ENCODE measurements at places on chromosomes 6 and 20.

- DNase-seq, result no peak
Measured at GRCh38 chr20:57773059-57773815, 63.4 kb upstream of the PMEPA1 start.

GRCh38 chr6:7201732-7202541 lies 94.2 kb downstream of the RREB1 start:
- no peak for DNase-seq

DNA sequence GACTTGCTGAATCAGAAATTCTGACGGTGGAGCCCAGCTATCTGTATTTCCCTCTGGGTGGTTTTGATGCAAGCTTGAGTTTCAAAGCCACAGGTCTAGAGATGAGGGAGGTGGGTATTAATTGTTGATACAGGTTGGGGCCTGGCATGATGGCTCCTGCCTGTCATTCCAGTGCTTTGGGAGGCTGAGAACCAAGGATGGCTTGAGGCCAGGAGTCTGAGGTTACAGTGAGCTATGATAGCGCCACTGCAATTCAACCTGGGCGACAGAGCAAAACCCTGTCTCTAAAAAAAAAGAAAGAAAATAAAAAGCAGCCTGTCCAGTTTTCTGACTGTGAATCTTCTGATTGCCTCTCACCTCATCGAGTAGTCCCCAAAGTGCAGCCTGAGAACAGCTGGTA lies 184.8 kb upstream of the SASH1 start:
- no peak for DNase-seq

DNA sequence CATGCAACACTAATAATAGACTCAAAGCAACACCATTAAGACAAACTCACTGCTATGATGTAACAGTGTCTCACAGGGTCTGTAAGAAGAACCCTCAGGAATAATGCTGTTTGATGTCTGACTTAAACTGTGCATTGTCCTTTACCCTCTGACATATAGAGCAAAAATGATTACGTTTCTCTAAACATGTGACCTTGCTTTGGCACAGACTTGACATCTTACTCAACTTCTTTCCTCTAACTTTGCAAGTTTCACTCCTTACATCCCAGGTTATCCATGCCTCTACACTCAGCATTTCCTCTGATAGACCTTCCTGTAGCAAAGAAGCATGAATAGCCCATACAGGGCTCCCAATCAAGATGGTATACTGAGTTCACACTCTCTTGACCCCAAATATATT lies 252.7 kb downstream of the UST start:
- DNase-seq, result no peak

DNA sequence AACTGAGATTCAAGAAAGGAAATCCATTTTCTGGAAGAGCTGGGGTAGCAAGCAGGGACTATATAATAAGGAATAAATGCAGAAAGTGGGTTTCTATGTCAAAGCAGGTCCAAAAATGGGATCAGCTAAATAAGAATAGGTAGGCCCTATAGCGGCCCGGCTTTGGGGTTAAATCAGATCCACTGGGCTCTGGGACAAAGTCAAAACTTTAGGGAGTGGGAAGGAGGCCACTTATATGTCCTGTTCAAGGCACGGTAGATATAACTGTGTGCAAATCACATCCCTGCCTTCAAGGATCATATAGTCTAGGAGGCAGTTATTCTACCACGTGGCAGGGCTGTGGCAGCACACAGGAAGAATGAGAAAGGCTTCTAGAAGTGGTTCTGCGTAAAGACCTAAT lies 191.4 kb upstream of the CDYL start:
- no peak for DNase-seq

GRCh38 chr6:4401408-4402368 lies 266.3 kb upstream of the ECI2 start:
- DNase-seq, result no peak

DNA sequence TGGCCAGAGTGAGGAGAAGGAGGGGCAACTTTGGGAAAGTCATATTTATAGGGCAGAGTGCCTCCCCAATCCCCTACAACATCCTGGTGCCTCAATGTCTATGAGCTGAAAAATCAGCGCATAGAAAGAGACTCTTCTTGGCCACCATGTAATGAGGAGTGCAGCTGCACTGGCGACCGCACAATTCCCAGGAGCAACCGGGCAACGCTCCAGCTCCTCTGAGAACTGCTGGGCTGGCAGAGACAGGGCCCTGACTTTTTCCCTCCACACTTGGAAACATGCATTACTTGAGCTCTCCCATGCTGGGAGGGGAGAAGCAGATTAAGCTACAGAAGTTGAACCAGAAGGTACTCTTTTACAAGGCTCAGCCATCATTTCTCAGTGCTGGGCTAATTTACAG lies 31.4 kb upstream of the MARCKS start:
- no peak for DNase-seq

- no peak for DNase-seq
Measured at GRCh38 chr20:61311656-61312387, 59.8 kb downstream of the CDH4 start.

DNA sequence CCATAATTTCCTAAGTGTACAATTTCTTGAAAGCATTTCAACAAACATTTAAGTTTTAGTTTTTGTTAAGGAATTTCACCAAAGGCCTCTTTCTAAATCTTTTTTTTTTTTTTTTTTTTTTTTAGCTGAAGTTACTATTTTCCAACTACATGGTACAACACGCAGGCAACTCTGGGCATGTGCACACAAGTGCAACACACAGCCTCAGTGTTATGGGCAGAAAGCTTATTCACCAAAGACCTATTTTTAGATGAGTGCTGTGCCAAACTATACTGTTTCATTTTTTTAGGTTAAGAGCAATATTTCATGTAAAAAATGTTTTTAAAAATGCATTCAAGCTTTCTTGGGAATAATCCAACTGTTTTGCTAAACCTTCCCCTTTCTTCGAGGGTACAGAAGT lies 42.0 kb upstream of the MAP3K4 start:
- DNase-seq, result no peak

DNA sequence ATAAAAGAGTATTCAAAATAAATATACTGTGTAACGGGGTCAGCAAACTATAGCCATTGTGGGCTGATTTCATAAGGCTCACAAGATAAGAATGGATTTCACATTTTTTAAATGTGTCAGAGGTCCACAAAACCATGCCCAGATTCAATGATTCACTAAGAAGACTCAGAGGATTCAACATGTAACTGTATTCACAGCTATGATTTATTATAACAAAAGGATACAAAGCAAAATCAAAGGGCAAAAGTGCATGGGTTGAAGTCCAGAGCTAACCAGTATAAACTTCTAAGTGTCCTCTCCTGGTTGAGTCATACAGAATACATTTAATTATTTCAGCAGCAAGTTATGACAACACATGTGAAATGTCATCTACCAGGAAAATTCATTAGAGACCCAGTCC lies 49.2 kb downstream of the TBC1D32 start:
- no peak for DNase-seq

DNA sequence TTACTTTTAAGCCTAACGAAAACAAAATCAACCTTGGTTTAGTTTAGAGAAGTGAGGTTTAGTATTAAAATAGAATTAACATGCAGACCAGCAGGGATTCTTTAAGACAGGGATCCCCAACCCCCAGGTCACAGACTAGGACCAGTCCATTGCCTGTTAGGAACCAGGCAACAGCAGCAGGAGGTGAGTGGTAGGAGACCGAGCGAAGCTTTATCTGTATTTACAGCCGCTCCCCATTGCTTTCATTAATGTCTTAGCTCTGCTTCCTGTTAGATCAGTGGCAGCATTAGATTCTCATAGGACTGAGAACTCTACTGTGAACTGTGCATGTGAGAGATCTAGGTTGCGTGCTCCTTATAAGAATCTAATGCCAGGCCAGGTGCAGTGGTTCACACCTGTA lies 225.9 kb downstream of the NKAIN2 start:
- DNase-seq, result no peak

GRCh38 chr20:49859807-49860206 lies 47.2 kb downstream of the SLC9A8 start:
- DNase-seq, result no peak

DNA sequence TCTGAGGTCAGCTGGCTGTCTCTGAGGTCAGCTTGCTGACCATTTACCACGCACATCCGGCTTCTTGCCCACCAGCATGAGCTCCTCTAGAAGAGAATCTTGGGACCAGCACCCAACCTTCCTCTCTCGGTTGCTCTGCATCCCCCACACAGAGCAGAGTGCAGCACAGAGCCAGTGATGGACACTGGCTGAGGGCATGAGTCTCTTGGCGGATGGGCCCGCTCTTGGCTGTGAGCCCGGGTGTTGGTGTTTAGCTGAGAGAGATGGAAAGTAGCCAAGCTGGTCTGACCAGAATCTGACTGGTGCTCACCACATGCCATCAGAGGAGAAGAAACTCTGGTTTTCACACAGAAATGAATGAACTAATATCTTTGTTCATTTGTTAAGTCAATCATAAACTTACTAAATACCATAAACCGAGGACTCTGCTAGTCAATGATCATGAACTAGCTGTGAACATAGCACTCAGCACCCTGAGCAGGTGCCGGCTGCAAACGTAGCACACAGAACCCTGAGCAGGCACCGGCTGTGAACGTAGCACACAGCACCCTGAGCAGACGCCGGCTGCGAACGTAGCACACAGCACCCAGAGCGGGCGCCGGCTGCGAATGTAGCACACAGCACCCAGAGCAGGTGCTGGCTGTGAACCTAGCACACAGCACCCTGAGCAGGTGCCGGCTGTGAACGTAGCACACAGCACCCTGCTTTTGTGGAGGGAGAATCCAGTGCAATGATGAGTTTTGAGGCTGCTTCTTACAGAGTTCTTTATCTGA lies 10.4 kb upstream of the THBS2 start:
- no peak for DNase-seq

- DNase-seq, result no peak
Measured at GRCh38 chr6:150537893-150538292, 61.8 kb upstream of the PLEKHG1 start.

- DNase-seq, result no peak
Measured at GRCh38 chr6:5151955-5152401, 66.8 kb downstream of the PPP1R3G start.

DNA sequence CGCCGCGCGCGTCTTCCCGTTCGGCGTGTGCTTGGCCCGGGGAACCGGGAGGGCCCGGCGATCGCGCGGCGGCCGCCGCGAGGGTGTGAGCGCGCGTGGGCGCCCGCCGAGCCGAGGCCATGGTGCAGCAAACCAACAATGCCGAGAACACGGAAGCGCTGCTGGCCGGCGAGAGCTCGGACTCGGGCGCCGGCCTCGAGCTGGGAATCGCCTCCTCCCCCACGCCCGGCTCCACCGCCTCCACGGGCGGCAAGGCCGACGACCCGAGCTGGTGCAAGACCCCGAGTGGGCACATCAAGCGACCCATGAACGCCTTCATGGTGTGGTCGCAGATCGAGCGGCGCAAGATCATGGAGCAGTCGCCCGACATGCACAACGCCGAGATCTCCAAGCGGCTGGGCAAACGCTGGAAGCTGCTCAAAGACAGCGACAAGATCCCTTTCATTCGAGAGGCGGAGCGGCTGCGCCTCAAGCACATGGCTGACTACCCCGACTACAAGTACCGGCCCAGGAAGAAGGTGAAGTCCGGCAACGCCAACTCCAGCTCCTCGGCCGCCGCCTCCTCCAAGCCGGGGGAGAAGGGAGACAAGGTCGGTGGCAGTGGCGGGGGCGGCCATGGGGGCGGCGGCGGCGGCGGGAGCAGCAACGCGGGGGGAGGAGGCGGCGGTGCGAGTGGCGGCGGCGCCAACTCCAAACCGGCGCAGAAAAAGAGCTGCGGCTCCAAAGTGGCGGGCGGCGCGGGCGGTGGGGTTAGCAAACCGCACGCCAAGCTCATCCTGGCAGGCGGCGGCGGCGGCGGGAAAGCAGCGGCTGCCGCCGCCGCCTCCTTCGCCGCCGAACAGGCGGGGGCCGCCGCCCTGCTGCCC lies 1.1 kb downstream of the SOX4 start:
- DNase-seq, result no peak

- no peak for DNase-seq
Measured at GRCh38 chr6:32819729-32820128, 2.9 kb upstream of the HLA-DOB start.

All from NCI-H1930 (cell line).